ENCODE measurements at places on chromosomes 12 and 14.

DNA sequence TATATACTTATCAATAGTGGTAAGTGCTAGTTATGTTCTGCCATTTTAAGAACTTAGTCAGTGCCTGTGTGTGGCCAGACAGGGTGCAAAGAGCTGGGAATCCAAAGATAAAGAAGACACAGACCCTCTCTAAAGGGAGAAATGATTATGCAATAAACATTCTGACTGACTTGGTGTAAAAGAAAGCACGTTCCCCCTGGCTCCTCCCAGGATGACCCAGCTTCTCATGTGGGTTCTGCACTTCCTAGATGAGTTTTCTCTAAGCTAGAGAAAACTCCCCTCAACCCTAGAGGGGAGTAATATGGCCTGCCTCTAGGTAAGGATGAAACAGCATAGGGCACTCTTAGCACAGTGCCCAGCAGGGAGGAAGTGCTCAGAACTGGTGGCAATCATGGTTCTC lies 231.2 kb downstream of the VRK1 start:
- no peak for DNase-seq

DNA sequence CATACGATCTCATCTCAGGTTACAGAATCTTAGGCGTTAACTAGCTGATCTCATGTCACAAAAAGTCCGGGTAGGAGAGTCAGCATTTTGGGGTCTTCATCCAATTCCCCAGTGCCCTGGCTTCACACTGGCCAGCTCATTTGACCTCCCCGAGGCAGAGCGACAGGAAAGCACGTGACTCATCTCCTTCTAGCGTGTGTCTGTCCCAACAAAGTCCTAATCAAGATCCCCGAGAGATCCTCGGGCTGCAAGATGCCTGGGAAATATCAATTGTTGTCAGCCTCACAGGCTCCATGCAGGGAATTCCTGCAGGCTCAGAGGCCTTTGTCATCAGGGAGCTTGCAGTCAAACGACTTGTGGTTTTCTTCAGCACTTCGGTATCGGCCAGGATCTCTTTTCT lies 57.5 kb downstream of the ZNF664 start:
- DNase-seq = peak; percentile 11

DNA sequence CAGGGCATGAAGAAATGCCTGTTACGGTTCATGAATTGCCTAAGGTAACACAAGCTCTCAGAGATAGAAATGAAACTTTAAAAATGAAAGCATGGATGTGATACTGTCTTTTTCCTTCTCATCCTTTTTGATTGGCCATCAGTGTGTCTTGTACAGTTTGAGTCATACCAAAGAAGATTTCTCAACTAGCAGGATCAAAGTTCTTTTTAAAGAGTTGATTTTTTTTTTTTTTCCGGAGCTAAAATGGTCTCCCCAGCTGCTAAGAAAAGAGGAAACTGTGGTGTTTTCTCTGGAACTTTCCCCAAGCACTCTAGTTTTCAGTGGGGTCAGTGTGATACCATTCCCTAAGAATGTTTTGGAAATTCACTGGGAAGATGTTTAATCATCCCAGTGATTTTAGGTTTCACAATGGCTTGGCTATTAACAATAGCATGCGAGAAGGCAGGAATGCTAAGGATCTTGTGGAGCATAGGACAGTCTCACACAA lies 105.0 kb downstream of the ETNK1 start:
- DNase-seq = peak; percentile 14

DNA sequence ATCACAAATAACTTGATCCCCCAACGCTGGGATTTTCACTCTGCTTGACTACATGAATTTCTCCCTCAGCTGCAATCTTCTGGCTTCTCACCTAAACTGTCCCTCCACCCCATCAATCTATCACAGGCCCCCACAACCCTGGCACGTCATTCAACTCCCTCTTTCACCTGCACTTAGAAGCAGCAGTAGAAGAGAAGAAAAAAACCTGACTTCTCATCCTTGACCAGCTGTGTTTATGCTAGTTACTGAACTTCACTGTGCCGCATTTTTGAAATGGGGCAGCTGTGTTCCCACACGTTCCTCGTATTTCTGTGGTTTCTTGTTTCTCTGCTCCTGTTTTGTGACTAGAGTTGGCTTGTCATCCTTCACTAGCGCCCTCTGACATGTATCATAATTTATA lies 35.0 kb downstream of the ITPR2 start:
- DNase-seq = peak; percentile 21

DNA sequence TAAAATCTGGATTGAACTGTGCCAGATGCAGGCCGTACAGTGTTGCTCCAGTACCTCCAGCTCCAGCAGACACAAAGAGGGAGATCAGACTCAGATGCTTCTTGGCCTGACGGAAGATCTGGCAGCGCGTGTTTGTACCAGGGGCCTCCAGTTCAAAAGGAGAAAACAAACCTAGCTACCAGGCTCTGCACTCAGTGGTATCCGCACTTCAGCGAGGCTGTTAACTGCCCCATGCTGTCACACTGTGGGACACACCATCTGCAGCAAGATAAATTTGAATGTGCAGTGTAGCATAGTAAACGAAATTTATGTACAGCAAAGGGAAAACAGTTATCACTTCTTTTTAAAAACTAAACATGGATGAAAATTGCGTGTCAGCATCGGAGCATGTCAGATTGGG lies 5.1 kb downstream of the DYNC1H1 start:
- DNase-seq = no peak

DNA sequence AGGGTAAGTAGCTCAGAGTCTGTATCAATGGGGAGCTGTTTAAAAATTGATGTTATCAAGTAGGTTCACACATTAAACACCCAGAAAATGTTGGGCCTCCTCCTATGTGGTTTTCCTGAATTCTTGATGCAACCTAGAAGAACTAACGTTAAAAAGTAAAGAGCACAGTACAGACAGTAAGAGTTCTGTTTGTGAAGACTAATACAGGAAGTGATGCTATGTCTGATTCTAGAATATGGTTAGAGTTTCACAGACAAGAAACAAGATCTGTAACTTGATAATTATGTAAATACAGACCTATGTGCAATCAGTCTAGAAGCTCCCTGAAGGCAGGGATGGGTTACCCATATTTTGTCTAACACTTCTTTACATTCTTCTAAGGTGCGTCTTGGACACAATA lies 214.9 kb upstream of the BTG1 start:
- no peak for DNase-seq

DNA sequence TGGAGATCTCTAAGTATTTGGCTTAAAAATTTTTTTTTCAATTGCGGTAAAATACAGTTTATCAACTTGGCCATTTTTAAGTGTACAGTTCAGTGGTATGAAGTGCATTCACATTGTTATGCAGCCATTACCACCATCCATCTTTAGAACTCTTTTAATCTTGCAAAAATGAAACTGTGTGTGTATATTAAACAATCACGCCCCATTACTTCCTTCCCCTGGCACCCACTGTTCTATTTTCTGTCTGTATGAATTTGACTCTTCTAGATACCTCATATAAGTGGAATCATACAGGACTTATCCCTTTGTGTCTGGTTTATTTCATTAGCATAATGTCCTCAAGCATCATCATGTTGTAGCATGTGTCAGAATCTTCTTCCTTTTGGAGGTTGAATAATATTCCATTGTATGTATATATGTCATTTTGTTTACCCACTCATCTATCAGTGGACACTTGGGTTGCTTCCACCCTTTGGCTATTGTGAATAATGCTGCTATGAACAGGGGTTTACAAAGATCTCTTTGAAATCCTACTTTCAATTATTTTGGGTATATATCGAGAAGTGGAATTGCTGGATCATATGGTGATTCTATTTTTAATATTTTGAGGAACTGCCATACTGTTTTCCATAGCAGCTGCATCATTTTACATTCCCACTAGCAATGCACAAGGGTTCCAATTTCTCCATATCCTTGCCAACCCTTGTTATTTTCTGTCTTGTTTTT lies 62.9 kb downstream of the SAMD4A start:
- no peak for DNase-seq

DNA sequence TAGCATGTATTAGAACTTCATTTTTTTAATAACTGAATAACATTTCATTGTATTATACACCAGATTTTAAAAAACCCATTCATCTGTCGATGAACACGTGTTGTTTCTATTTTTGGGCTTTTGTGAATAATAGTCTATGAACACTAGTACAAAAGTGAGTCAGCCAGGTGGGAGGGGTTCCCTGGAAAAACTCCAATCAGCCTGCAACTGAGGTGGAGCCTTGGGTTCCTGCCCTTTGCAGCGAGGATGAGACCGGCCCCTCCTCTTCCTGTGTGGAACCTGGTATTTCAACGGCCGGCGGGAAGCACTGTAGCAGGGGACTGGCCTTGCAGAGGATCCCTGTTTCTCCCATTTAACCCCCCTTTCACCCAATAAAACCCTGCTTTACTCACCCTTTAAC lies 56.1 kb downstream of the LMNTD1 start:
- peak; percentile 21 for DNase-seq

- DNase-seq = no peak
These were observed 72.5 kb downstream of the TSPAN9 start for GRCh38 chr12:3149515-3150307.

GRCh38 chr12:13229504-13229903 lies 33.0 kb downstream of the EMP1 start:
- DNase-seq = no peak

GRCh38 chr12:6536894-6537579 lies 2.7 kb downstream of the GAPDH start:
- no peak for DNase-seq

GRCh38 chr12:116406529-116406928 lies 129.0 kb upstream of the MED13L start:
- peak; percentile 93 for DNase-seq

- DNase-seq = no peak
These were observed 12.3 kb downstream of the EP400 start for GRCh38 chr12:131962069-131962468.

- DNase-seq = no peak
These were observed 153.2 kb downstream of the RASSF9 start for GRCh38 chr12:85683051-85683450.

DNA sequence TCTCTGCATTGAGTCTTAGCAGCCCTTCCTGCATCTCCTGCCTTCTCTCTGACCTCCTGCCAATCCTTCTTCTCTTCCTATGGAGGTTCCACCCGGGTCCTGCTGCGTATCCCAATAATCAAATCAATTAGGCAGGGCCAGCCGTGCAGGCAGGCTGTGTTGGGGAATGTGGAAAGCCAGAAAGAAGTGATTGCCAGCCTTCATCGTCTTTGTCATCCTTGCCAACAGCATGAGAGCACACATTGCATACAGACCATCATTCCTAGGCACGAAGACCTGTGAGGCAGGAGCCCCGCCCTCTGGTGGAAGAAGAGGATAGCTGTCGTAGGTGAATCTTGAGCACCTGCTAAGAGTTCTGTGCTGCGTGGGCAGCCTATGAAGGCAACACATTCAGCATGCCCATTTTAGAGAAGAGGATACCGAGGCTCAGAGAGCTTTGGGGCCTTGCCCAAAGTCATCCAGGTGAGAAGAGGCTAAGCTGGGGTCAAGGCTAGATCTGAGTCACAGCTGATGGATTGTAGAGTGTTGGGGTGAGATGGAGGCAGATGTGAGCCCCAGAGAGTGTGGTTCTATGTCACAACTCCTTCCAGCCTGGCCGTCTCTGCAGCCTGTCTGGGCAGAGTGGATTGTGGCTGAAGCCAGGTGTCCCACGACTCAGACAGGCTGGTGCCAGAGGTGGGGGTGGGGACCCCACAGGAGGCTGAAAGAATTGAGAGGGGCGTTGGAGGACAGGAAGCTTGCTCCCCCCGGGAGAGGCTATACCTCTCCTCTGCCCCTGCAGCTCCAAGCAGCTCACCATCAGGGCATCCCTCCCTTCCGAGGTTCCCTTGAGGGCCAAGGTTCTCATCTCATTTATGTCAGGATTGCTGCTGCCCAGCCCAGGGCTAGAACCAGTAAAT lies 12.7 kb downstream of the C14orf132 start:
- DNase-seq = peak; percentile 10

- no peak for DNase-seq
These were observed 173.6 kb downstream of the SEC23A start for GRCh38 chr14:38929416-38929815.

DNA sequence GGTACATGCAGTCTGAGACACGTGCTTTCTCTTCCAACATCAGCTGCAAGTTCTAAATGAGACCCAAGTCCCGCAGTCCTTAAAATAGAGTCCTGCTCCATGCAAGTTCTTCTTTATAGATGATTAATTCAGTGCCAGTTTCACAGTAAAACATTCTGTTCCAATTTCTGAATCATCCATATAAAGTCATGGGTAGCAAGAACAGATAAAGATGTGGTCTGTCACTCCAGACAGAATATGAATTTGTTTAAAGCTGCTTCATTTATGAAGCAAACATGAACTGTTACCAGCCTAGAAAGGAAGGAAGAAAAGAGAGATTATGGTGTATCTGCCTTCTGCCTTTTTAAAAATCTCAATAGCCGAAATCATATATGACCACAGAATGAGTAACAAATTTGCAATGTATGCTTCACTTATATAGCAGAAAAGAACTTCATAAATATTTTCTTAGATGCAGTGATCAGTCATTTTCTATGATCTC lies 83.3 kb downstream of the KITLG start:
- DNase-seq = no peak

GRCh38 chr12:67919406-67919805 lies 69.8 kb upstream of the IFNG-AS1 start:
- DNase-seq = peak; percentile 83

- DNase-seq = peak; percentile 75
These were observed 370.6 kb upstream of the PRICKLE1 start for GRCh38 chr12:42960087-42960527.

DNA sequence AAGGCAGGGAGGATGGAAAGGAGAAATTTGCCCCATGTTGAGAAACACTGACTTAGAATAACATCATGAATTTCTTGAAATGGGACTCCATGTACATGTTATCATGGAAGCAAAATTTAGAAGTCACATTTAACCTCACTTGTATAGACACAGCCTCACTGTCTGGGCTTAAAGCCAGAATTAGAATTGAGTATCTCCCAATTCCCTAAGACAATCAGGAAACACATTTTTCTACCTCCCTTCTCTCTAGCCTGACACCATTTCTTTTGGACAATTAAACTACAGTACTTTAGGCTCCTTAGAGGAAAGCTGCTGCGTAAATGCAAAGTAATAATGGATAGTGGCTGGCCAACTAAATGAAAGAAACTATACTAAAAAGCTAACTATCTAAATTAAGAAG lies 795.5 kb downstream of the C12orf50 start:
- no peak for DNase-seq

DNA sequence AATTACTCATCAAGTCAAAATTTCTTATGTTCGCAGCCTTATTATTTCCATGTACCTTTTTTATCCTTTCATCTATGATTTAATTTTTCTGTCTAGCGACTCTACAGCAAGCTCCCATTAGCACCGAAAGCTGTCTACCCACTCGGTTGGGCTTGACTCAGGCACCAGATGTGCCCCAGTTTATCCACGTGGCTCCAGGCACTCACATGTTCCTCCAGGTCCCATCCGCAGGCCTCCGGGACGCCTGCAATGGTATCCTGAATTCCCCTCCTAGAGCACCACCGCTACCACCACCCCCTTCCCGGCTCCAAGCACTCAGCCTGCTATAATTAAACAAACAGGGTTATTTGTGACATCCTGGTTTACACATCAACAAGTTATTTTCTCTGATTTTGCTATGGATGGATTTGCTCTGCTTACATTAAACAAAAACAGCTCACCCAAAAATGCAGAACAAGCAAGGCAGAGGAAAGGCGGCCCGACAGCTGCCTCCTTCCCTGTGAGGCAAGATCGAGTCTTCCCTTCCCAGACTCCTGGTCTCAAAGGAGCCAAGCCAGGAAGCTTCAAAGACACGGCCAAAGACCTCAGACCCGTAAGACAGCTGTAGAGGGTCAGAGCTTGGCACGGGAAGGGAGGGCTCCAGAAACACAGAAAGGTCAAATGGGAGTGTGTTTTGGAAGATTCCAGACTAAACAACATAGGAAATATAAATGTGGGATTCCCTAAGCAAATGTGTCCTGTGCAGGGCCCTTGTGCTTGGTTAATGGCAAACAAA lies 253.8 kb downstream of the TTC8 start:
- DNase-seq = no peak

GRCh38 chr14:68596701-68597100 lies 196.2 kb downstream of the ZFP36L1 start:
- DNase-seq = no peak
